ENCODE measurements at places on chromosomes 2 and 18.

DNA sequence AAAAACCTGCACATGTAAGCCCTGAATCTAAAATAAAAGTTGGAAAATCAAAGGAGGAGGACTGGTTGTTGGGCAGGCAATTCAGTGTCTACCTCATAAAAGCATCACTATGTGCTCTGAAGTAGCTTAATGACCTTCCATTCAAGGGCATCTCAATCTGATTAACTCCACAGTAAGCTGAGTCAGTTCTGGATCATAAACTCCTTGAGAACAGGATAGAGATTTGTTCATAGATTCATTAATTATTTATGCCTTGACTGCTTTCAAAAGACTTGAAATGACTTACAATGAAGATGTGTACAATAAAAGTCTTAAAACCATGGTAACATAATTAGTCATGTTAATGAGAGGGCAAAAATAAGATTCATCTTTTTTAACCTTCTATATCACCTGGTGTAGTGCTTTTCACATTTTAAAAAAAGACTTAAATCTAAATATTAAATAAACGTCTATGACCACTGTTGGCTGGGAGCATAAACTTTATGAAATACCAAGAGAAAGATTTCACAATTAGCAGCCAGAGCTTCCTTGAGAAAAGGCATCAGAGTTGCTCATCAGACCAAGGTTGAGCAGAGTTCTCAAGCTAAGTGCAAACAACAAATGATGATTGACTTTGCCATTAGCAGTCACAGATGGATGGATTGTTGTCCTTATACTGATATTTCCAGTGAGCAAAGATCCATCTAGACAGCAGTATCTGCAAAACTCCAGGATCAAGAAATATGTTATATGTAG is 237.3 kb upstream of the THUMPD2 start:
- DNase-seq = no peak

- no peak for DNase-seq
These were observed 87.6 kb downstream of the PLCL1 start for GRCh38 chr2:197891897-197892442.

- DNase-seq = no peak
These were observed 95.4 kb downstream of the ZBTB7C start for GRCh38 chr18:48313792-48314191.

DNA sequence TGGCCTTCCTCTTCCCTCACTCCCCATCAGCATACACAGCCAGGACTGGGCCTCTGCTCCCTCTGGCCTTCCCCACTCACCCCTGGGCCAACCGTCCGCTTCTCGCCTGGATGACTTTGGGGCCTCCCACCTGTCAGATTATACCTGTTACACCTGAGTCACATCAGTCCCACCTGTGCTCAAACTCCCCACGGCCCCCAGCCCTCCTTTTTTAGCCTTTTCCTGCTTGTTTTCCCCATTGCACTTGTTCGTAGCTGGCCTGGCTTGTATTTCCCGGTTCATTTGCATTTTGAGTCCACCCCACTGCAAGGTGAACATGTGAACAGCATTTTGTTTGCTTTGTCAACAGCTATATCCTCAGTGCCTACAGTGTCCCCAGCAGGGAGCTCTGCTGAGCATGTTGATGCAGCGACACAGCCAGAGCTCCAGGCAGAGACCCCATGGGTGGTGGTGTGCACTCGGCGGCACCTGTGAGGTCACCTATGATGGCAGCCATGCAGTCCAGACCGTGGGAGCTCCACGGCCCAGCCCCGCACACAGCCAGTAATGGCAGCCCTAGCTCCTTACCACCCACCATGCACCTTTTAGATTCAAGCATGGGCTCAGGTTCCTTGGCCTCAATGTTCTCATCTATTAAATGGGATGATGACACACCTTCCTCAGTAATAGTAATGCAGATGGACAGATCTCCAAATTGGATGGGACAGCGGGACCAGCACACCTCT is 276.4 kb upstream of the HS6ST1 start:
- no peak for DNase-seq

Data from GM04504 (cell line).